ENCODE measurements at places on chromosomes 5 and 9. TPM values are rescaled to one million over a fixed set of nuclear protein-coding genes. Genes with fewer than 3 reads are reported as not detected.

Gene NUTM2F
- polyA plus RNA-seq = not detected

Gene KLHL3
- 1.3 TPM for polyA plus RNA-seq

Gene ITGA2
- polyA plus RNA-seq = 1.0 TPM

Gene TMEM215
- not detected for polyA plus RNA-seq

Gene PCDHB10
- polyA plus RNA-seq = 8.4 TPM

Gene KCNV2
- polyA plus RNA-seq = not detected

Gene PAEP
- not detected for polyA plus RNA-seq

Gene FOXI1
- polyA plus RNA-seq = 1.3 TPM
